ENCODE measurements at places on chromosomes 3 and 15.

GRCh38 chr3:115982629-115983028 lies 359.3 kb downstream of the GAP43 start:
- no peak for DNase-seq

DNA sequence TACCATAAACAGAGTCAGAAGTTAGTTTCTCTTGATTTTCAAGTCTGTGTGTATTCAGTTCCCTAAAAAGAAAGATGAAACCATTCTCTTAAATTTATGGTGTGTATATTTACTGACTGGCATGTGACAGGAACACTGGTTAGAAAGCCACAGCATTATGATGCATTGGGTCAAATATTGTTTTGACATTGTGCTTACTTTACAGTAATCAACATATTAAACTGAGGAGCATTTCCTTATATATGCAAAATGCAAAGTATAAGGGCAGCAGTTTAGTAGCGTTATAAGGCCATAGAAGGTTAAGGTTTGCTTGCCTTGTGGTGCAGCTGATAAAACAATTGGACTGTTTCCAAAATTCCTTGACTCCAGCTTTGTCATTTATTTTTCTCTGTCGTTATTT lies 72.9 kb downstream of the EPHA3 start:
- DNase-seq: no peak

DNA sequence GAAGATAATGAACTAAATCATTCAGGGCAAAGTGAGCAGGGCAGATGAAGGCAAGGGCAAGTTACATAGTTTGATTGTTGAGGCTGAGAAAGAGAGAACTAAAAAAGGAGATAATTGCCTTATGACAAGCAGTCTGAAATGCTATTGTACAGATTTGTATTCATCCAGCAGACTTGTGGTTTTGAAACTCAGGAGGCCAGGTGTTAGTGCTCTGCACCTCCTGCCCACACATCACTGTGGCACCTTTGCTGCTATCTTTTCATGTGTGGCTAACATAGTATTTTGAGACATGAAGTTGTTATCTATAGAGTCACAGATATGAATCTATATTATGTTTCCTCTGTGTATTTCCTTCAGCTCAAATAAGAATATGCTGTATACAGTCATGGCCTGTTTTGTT lies 24.3 kb upstream of the SUCLG2 start:
- DNase-seq: no peak

DNA sequence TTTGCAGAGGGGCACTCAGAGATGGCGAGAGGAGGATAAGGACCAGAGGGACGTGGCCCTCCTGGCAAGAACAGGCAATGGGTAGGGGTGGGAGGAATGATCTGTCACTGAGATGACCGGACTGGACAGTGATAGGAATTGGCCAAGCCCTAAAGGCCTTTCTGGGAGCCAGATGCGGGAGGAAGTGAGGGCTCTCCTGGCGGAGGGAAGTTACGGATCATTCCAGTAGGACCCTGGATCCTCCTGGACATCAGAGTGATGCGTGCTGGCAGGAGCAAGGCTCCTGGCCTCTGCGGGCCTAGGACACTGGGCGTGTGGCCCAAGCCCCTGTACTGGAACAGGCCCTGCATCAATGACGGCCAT lies 23.4 kb downstream of the KIF7 start:
- DNase-seq: no peak

DNA sequence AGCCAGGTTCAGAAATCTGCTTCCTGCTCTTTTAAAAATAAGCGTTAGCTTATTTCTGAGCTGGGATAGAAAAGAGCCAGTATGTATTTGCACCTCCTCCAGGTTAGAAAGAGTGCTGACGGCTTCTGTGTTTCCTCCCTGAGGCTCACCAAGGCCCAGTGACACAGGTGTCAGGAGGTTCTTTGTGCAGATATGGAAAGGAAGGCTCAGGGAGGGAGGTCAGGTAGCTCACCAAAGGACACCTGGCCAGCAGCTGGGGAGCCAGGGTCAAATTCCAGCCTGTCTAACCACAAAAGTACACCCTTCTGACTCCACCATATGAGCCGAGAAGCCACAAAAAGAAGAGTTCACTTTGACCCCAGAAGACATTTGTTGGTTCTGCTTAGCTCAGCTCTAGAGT lies 201.0 kb upstream of the WNT5A start:
- DNase-seq: no peak

GRCh38 chr3:186264608-186265400 lies 97.2 kb downstream of the DGKG start:
- no peak for DNase-seq
